WTC11 (cell line): ENCODE measurements at places on chromosomes 1 and 21. TPM values are rescaled to one million over a fixed set of nuclear protein-coding genes. Genes with fewer than 3 reads are reported as not detected.

- DNase-seq: peak; percentile 24
- H3K36me3 ChIP-seq: 0 out of 2 replicates have a peak, but pooled peaks cover 2% of the 10 kb centered on the region
- no peaks in the 10 kb centered on the region for H3K27me3 ChIP-seq
- H3K4me3 ChIP-seq: no peak overlapping the region
- H3K4me1 ChIP-seq: peaks cover 2% of the 10 kb centered on the region
- no peak overlapping the region for H3K27ac ChIP-seq
These were observed 24.4 kb upstream of the CLDN14 start for GRCh38 chr21:36504067-36505058.

DNA sequence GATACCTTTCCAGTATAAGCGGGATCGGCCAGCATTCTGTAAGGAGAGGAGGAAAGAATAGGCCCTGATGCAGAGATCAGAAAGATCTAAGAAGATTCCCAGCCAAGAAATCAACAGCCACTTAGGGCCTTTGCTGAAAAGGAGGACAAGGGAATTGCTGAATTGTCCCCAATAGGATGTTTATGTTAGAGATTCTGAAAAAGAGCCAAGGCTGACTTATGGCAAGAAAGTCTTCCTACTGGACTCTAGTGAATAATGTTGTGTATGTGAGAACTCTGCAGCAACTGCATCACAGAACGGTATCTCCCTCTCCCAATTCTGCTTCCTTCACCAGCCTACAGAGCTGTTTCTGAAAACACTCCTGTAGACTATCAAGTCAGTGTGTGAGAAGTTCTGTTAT lies 298.0 kb upstream of the CXADR start:
- H3K36me3 ChIP-seq: peaks cover 3% of the 10 kb centered on the region
- H3K27me3 ChIP-seq: no peaks in the 10 kb centered on the region
- H3K4me1 ChIP-seq: peaks cover 6% of the 10 kb centered on the region
- H3K27ac ChIP-seq: no peak overlapping the region

The NLRP3 gene
- total RNA-seq: 0.11 to 0.25 TPM (median 0.11 TPM) in 3 replicates

The FMO1 gene
- total RNA-seq: 0.30 TPM in 1 of 3 replicates, not detected in the others

GRCh38 chr1:183989078-183989577 lies 48.4 kb downstream of the COLGALT2 start:
- no peak overlapping the region for H3K4me3 ChIP-seq
- H3K27me3 ChIP-seq: no peaks in the 10 kb centered on the region; the same call in 1 of the 2 replicates
- H3K36me3 ChIP-seq: no peaks in the 10 kb centered on the region

The ZBTB18 gene
- total RNA-seq: 16.0 to 18.5 TPM (median 17.7 TPM) in 3 replicates

DNA sequence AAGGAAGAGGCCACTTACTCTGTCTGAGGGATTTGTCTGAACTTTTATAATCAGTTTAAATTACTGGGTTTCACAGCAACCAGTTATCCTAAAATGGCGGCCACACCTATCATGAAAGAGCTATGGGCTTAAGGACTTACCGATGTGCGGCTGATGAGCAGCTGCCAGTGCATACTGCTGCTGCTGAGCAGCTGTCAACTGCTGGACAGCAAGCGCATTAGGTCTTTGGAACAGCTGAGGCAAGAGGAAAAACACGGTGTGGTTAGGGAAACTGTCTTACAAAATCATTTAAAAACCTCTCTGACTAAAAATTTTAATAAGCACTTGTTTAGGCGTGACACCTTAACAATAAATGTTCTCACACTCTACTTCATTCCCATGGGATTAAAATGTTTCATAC lies 72.6 kb upstream of the SDC3 start:
- peaks cover 50% of the 10 kb centered on the region for H3K36me3 ChIP-seq
- H3K4me3 ChIP-seq: no peak overlapping the region
- peaks cover 14% of the 10 kb centered on the region for H3K4me1 ChIP-seq
- no peak for DNase-seq
- no peak overlapping the region for H3K27ac ChIP-seq
- no peaks in the 10 kb centered on the region for H3K27me3 ChIP-seq

DNA sequence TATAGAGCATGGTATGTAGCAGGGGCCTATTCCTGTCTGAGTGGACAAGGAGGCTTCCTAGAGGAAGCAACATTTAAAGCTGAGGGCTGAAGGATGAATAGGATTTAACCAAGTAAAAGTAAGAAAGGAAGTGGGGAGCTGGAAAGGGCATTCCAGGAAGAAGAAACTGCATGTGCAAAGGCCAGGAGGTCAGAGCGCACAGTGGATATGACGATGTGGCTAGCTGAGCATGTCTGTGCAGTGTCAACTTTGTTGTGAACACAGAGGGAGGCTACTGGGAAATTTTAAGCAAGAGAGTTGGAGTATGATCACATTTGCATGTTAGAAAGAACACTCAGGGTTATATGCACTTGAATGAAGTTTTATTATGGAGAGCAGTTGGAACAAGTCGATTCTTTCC lies 28.6 kb upstream of the JUN start:
- H3K27me3 ChIP-seq: peaks cover 26% of the 10 kb centered on the region
- H3K4me1 ChIP-seq: peaks cover 40% of the 10 kb centered on the region
- no peak overlapping the region for H3K27ac ChIP-seq
- DNase-seq: no peak
- H3K36me3 ChIP-seq: no peaks in the 10 kb centered on the region

DNA sequence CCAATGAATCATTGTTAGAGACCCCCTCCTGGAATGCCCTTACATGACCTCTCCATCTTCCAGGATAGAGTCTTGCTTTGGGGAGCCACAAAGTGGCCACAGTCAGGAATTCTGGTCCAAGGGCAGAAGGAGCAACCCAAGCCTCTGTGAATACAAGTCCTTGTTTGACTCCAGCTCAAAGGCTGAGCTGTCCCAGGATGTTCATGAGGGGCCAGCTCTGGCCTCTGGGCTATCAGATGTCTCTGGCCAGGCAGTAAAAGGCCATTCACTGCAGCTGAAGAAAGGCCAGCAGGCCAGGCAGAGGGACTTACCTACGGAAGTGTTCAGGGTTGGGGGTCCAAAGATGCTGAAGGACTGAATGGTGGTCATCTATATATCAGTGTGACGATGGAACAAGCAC lies 98.3 kb upstream of the IPO9 start:
- DNase-seq: no peak
- H3K27ac ChIP-seq: no peak overlapping the region
- no peak overlapping the region for H3K4me3 ChIP-seq
- H3K4me1 ChIP-seq: peaks cover 11% of the 10 kb centered on the region
- H3K27me3 ChIP-seq: no peaks in the 10 kb centered on the region
- H3K36me3 ChIP-seq: no peaks in the 10 kb centered on the region

DNA sequence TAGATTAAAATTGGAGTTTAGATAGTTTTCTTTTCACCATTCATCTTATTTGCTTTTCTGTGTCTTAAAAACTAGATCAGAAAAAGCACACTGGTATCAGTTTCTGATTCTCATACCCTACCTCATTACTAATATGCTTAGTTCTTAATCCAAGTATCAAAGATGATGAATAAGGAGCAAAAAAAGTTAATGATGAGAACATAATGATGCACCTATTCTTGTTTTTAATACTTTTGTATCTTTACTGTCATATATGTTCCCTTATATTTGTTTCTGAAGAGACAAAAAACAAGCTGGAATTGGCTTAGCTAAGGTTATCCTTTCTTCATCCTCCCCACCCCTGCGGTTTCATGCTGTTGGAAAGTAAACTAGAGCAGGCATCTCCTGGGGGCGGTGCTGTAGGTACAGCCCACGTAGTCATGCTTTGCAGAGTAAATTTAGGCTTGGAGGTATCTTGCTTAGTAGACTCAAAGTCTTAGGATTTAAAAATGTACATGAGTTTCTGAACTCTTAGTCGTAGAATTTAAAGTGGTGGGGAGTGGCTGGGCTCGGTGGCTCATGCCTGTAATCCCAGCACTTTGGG lies 16.4 kb downstream of the CNIH4 start:
- no peak overlapping the region for H3K4me3 ChIP-seq
- peak overlapping the region; percentile 38; the same call in 1 of the 2 replicates for H3K27ac ChIP-seq
- H3K36me3 ChIP-seq: peaks cover 77% of the 10 kb centered on the region

GRCh38 chr1:26996024-26996423 lies 2.5 kb downstream of the TRNP1 start:
- H3K27ac ChIP-seq: peak overlapping the region; percentile 68
- H3K4me3 ChIP-seq: peak overlapping the region; percentile 81
- peaks cover 77% of the 10 kb centered on the region for H3K4me1 ChIP-seq
- peaks cover 16% of the 10 kb centered on the region for H3K27me3 ChIP-seq
- peaks cover 20% of the 10 kb centered on the region for H3K36me3 ChIP-seq

GRCh38 chr1:111842411-111842810 lies 86.7 kb downstream of the DDX20 start:
- H3K4me1 ChIP-seq: no peaks in the 10 kb centered on the region
- DNase-seq: no peak
- no peak overlapping the region for H3K4me3 ChIP-seq
- H3K27me3 ChIP-seq: no peaks in the 10 kb centered on the region
- H3K36me3 ChIP-seq: no peaks in the 10 kb centered on the region

DNA sequence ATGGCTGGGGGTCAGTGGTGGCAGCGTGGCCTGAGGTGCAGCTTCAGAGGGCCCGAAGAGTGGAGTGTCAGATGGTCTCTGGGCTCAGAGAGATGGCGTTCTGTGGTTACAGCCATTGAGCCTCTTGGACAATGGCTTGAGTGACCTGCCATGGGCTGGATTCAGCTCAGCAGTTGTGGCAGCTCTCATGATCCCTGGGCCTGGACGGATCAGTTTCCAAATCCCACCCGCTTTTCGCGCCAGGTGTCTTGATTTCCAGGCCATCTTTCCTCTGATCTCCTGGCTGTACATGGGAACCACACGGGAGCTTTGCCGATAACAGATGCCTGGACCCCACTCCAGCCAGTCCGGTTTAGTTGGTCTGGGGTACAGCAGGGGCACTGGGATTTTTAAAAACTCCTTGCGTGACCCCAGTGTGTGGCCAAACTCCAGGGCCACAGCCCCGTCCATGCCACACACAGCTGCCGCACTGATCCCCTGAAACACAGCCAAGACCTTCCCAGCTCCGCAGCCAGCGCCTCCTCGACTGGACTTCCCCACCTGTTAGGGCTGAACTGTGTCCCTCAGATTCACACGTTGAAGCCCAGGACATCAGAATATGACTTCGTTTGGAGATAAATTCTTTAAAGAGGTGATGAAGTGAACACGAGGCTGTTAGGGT lies 67.9 kb downstream of the ATP5PO start:
- H3K27ac ChIP-seq: no peak overlapping the region
- no peaks in the 10 kb centered on the region for H3K27me3 ChIP-seq

DNA sequence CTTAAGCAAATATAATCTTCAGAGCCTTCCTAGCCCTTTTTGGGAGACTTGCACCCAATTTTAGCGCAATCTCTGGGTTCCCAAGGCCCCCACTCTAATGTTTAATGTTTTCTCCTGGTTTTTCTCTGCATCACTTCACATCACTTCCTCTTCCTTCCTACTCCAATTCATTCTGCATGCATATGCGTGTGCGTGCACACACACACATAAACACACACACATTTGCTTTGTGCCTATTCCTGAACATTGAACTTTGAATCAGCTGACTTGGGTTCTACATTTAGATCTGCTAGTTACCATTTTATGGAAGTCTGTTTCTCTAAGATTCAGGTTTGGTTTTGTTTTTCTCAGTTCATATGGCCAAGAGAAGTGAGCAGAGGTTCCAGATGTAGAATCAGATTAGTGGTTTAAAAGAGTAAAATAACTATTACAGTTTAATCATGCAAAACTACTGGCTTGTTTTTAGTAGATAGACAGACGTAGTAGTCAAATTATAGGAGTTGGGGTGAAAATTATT lies 7.4 kb upstream of the EDEM3 start:
- no peak overlapping the region for H3K27ac ChIP-seq
- H3K27me3 ChIP-seq: peaks cover 2% of the 10 kb centered on the region; the same call in 1 of the 2 replicates

DNA sequence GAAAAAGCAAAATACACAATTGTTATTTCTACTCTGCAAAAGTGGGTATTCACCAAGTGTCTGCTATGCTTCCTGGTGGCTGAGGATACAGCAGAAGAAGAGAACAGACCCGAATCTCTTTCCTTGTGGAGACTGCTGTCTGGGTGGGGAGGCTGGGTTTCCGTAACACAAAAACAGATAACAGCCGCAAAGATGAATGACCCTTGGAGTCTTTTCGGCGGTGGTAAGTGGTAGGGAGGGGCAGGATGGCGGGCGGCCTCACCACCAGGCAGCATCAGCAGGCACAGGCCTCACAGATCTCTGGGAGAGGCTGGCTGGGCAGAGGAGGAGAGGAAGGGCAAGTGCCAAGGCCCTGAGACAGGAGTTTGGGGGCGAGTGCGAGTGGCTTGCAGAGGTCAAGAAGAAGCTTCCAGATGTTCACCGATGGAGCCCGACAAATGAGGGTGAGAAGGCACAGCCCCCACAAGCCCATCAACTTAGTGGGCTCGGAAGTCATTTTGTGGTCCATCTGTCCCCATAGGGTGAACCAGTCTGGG lies 164.2 kb downstream of the RHOU start:
- no peaks in the 10 kb centered on the region for H3K27me3 ChIP-seq
- no peaks in the 10 kb centered on the region for H3K36me3 ChIP-seq
- H3K4me3 ChIP-seq: no peak overlapping the region
- no peak overlapping the region for H3K27ac ChIP-seq
- peaks cover 25% of the 10 kb centered on the region for H3K4me1 ChIP-seq

The SLAMF7 gene
- total RNA-seq: 0.07 to 0.15 TPM in 2 of 3 replicates, not detected in the other
